Right cardiac atrium (tissue), 5 donors: ENCODE measurements at places on chromosomes 5 and 9. TPM values are rescaled to one million over a fixed set of nuclear protein-coding genes. Genes with fewer than 3 reads are reported as not detected.

Gene CCL27
- 0.18 TPM for polyA plus RNA-seq

GRCh38 chr5:164597293-164597900, 1092.0 kb downstream of the MAT2B start:
- DNase-seq: no peak

- DNase-seq: no peak
These were observed 81.4 kb downstream of the SPATA31C2 start for GRCh38 chr9:88056876-88057275.

GRCh38 chr9:76949865-76950264, 44.0 kb upstream of the PRUNE2 start:
- DNase-seq: no peak

DNA sequence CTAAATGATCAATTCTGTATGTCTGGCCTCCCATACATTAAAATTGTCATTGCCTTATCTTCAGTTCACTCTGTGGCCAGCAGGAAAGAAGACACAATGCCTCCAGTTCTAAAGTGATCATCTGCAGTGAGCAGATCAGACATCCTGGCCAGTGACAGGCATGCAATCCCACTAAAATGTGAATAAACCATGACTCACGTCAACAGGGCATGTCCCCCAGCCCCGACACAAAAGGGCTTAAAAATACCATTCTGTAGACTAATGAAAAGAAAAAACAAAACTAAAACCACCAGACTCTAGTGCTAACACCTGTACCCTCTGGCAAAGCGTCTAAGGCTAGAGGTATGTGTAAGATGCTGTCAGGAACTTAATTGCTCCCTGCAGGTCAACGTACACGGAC, 38.5 kb downstream of the DDX31 start:
- DNase-seq: no peak

GRCh38 chr5:40687321-40687720, 7.6 kb downstream of the PTGER4 start:
- DNase-seq: no peak
